ENCODE measurements at places on chromosomes 2 and 18.
A peak's percentile ranks its signal among the peaks of the same experiment; 100 is the strongest.

- no peak for DNase-seq
Measured at GRCh38 chr18:10398571-10398970, 55.9 kb upstream of the APCDD1 start.

GRCh38 chr2:30454571-30454970 lies 7.5 kb downstream of the LCLAT1 start:
- peak; percentile 40 for DNase-seq

DNA sequence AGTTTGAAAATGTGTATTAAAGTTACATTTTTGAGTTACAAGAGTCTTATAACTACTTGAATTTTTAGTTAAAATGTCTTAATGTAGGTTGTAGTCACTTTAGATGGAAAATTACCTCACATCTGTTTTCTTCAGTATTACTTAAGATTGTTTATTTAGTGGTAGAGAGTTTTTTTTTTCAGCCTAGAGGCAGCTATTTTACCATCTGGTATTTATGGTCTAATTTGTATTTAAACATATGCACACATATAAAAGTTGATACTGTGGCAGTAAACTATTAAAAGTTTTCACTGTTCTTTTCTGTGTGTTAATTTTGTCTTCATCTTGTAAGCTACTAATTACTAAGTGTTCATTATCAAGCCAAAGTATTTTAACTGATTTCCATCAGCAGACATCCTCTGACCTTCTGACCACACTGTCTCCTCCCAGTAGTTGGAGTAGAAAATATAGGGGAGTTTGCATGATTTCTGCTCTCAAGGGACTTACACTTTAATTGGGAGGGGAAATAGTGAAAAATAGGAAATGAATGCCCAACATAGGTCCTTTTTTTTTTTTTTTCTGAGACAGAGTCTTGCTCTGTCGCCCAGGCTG lies 4.3 kb downstream of the PMAIP1 start:
- no peak for DNase-seq

- peak; percentile 6 for DNase-seq
Measured at GRCh38 chr18:54358495-54359040, 862 bp downstream of the C18orf54 start.

DNA sequence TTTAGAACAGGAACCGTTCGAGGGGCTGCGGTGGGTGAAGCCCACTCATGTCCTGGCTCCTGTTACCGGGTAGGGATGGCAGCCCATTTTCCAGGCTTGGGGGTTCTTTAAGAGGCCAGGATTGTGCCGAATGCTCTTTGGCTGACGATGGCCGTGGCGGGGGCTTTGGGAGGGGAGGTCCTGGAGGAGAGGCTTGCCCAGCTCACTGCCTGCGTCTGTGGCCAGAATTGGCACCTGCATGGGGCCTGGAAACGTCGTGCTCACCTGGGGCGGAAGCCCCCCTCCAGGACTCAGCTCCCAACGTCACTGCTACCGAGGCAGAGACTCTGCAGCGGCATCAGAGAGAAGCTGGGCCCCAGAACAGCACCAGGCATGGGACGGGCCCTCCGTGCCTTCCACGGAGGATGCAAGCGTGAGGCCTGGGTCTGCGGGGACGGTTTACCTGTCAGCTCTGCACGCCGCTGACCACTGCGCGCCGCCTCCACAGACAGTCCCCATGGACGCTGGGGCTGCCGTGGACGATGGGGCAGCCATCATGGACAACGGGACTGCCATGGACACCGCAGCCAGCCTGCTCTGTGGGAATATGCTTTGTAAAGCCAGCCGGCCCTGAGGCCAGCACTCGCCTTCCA lies 82.9 kb downstream of the NFATC1 start:
- no peak for DNase-seq

All from fibroblast of skin of scalp (primary cell).